ENCODE measurements at places on chromosomes 11 and 22.

- no peak for DNase-seq
Measured at GRCh38 chr11:12184699-12185098, 74.3 kb downstream of the MICAL2 start.

DNA sequence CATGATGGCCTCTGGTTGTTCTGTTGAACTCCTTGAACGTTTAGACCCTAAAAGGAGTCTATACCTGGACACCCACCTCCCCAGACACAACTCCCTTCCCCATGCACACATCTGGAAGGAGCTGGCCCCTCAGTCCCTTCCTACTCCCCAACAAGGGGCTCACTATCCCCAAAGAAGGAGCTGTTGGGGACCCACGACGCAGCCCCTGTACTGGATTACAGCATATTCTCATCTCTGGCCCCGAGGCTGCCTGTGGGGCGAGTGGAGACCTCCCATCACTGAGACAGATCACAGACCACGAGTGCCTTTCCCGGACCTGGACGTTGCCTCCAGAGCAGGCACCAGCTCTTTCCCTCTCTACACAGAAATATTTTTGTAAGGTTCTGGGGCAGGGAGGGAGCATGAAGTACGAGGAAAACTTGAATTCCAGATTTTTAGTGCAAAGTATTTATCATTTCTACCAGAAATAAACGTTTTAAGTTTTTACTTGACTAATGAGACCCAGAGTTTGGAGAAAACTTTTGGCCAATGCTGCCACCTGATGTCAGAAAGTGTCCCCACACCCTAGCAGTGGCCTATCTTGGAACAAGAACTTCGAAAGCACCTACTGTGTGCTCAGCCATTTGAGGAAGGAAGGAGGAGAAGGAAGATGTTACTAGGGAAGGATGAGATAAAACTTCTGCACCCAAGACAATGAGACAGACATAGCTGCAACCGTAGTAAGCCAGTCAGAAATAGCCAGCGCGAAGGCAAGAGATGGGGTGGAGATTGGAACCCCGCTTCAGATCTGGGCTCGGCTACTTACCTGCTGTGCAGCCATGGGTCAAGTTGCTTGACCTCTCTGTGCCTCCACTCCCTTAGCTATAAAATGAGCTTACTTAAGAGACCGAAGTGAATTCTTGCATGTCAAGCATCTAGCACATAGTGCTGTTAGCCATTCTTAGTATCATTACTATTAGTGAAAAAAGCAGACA lies 10.2 kb upstream of the POU2F3 start:
- no peak for DNase-seq

DNA sequence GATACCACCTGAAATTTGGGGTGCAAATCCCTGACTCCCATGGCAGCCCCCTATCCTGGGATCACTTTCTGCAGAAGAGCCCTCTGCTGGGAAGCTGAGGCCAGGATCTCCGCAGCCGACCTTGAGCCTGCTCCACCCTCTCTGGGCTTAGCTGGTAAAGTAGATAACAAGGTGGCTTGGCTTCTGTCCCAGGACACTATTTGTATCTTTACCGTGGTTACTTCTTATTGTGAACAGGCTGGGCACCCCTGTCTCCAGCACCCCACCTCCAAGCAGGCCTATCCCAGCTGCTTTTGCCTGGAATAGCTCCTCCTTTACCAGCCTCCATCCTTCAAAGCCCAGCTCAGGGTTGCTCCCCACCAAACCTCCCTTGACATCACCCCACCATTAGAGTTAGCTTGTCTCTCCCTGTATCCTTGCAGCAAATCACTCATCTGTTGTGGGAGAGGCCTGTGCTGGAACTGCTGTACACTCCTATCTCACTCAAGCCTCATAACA lies 35.2 kb upstream of the P2RY2 start:
- no peak for DNase-seq

DNA sequence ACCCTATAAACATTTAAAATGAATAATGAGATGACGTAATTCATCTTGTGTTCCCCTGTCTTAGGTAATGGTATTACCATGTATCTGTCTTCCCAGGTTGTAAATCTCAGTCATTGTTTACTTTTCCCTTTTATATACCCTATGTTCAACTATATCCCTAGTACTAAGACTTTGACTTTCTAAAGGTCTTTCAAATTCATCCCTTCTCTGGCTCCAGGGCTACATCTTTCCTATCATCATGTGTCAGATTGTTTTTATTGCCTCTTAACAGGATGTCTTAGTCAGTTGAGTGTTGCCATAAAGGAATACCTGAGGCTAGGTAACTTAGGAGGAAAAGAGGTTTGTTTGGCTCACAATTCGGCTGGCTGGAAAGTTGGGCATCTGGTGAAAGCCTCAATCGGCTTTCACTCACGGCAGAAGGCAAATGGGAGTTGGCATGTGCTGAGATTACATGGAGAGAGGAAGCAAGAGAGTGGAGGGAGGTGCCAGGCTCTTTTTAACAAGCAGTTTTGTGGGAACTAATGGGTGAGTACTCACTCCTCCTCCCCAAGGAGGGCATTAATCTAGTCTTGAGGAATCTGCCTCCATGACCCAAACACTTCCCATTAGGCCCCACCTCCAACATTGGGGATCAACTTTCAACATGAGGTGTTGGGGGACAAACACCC lies 11.6 kb upstream of the DLAT start:
- no peak for DNase-seq

GRCh38 chr11:129090056-129090455 lies 102.1 kb downstream of the ARHGAP32 start:
- DNase-seq: no peak

GRCh38 chr11:41659985-41660384 lies 200.5 kb upstream of the LRRC4C start:
- no peak for DNase-seq

GRCh38 chr11:21560466-21560975 lies 632.4 kb upstream of the ANO5 start:
- DNase-seq: no peak

GRCh38 chr11:1060852-1061616 lies 13.6 kb upstream of the MUC2 start:
- no peak for DNase-seq

DNA sequence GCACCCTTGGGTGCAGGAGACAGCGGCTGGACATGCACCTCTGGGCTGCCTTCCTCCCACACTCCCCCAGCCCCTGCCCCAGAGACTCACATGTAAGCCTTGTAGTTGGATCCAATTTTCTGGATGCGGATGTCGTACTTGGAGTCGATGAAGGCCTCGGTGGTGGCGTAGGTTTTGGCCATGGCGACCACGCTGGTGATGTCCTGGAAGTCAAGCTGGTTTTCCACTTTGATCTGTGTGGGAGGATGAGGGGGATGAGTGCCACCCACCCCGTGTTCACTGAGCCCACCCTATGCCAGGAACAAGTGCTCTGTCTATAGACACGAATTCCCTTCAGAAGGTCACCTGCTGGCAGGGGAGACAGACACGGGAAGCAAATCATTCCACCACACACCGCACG lies 66.9 kb downstream of the FBXO7 start:
- DNase-seq: no peak

DNA sequence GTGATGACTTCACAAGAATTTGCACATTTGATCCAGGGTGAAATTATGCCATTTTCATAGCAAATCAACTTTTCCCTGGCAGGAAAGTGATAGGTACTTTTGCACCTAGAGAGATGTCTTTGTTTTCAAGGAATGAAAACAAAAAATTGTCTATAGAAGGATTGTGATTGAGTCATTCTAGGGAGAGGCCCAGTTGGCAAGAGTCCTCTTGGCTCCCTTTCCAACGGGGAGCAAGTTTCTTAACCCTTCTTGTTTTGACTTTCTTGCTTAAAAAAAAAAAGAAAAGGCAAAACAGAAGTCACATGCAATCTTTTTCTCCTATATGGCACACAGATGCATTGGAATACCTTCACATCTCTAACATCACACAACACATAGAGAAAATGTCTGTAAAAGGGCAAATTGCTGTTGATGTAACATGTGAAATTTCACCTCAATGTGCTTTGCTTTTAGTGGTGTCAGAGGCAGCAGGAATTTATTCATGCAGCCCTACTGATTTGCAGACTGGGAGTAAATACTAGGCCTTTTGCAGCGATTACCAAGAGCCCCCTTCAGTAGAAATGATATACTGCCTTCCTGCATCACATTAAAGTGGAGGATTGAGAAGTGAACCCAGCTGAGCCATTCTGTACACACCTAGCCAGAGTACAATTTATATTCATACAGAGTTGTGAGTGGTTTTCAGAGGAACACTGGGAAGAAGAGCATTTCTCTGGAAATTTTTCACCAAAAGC lies 290.7 kb upstream of the MPPED2 start:
- no peak for DNase-seq

DNA sequence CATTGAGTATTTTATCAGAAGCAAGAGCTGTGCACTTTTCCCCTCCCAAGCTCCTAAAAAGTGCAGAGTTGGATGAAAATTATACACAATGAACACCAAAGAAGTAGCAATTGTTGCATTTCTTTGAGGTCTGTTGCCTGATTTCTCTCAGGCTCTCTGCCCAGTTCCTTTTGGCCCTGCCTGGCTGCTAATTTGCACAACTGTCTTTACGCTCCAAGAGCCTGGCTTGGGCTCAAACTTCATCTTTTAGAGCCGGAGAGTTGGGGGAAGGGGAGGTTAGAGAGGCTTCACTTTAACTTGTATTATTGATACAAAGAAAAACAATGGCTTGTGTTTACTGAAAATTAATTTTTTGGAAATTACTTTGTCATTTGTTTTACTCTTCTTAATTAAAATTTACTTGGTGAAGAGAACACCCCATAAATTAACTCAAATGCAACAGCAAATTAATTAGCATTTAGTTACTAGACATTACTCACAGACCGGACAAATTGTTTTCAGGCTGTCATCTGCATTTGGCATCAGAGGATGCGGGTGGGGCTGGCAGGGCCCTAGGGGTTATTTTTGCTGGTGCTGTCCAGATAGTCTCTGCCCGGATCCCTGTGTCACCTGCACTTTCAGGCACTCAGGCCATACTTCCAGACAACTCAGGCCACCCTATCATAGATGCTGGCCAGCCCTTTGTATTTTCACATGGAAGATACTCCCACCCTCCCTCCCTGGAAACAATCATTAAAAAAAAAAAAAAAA lies 407.3 kb downstream of the NXPE2 start:
- no peak for DNase-seq

DNA sequence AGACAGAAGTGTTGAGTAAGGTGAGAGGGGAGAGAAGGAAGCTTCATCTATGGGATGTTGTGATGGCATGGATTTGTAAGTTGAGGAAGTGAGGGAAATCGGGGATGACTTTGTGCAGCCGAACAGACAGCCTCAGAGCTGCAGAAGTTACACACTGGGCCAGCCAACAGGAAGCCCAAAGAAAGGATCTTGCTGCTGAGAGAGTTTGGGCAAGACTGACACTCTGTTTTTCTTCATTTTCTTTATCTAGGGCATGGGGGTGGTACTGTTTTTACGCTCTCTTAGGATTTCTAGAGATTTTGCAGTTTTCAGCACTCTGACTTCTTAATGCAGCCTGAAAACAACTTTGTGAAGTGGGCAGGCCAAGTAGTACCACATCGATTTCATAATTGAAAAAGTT lies 509.9 kb upstream of the TENM4 start:
- no peak for DNase-seq

GRCh38 chr11:122304973-122305372 lies 189.0 kb upstream of the BLID start:
- DNase-seq: no peak

DNA sequence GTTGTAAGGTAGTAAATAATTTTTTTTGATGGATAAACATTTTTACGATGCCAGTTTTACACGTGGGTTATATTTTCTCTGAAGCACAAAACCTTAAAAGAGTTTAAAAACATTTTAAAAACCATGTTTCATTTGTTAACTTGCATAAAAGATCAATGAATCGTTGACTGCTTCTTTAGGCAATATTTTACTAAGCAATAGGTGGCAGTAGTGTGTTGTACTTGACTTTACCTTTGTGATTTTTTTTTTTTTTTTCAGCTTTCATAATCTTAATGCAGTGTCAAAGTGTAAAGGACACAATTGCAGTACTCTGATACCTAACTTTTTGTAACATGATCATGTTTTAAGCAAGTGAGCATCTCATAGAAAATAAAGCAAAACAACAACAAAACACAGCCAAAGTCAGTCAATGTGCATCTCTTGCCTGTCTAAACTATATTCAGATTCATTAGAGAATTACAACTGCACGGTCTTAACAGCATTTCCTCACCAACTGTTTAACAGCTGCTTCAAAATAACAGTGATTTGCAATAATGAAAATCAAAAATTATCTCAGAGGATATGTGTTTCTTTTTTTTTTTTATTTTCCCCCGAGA lies 27.7 kb downstream of the DNAJC24 start:
- DNase-seq: no peak

GRCh38 chr11:73907191-73907590 lies 30.4 kb downstream of the PAAF1 start:
- no peak for DNase-seq

DNA sequence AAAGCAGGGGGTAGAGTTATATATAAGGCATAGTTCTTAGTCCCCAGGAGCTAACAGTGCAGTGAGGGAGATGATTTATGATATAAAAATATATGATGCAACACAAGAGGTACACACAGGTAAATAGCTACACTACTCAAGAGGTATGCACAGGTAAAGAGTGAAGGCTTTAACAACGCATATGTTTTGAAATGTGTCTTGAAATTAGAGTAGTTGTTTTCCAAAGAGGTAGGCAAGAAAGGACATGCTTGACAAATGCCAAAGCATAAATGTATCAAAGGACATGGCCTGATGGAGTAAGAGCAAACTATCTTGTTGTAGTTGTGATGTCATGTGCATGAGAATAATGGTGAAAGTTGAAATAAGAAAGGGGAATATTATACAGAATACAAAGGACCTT lies 104.3 kb upstream of the C11orf87 start:
- no peak for DNase-seq

GRCh38 chr22:42286205-42286604 lies 15.8 kb upstream of the TCF20 start:
- no peak for DNase-seq

All from iPS DF 6.9 (cell line).